Vagina (tissue), 2 donors: ENCODE measurements at places on chromosomes 7 and 10. TPM values are rescaled to one million over a fixed set of nuclear protein-coding genes. Genes with fewer than 3 reads are reported as not detected.

- no peak overlapping the region for H3K4me3 ChIP-seq
- DNase-seq = no peak
- H3K36me3 ChIP-seq = no peaks in the 10 kb centered on the region
- no peaks in the 10 kb centered on the region for H3K4me1 ChIP-seq
- H3K27ac ChIP-seq = no peak overlapping the region
Measured at GRCh38 chr10:16423599-16423998, 13.2 kb upstream of the PTER start.

- no peak overlapping the region for H3K27ac ChIP-seq
- H3K36me3 ChIP-seq = peaks cover 9% of the 10 kb centered on the region
- no peak for DNase-seq
- no peak overlapping the region for H3K4me3 ChIP-seq
Measured at GRCh38 chr10:13690281-13690825, 103.6 kb downstream of the PRPF18 start.

GRCh38 chr10:132265890-132266496 lies 41.8 kb downstream of the STK32C start:
- H3K27ac ChIP-seq = no peak overlapping the region
- no peak for DNase-seq
- H3K4me1 ChIP-seq = peaks cover 17% of the 10 kb centered on the region
- no peak overlapping the region for H3K4me3 ChIP-seq
- H3K36me3 ChIP-seq = no peaks in the 10 kb centered on the region

- H3K27ac ChIP-seq = peak overlapping the region; percentile 98
- no peaks in the 10 kb centered on the region for H3K27me3 ChIP-seq
- H3K4me3 ChIP-seq = peak overlapping the region; percentile 93
- H3K4me1 ChIP-seq = peaks cover 30% of the 10 kb centered on the region
- H3K36me3 ChIP-seq = no peaks in the 10 kb centered on the region
Measured at GRCh38 chr10:58266826-58267712, 625 bp downstream of the IPMK start.

DNA sequence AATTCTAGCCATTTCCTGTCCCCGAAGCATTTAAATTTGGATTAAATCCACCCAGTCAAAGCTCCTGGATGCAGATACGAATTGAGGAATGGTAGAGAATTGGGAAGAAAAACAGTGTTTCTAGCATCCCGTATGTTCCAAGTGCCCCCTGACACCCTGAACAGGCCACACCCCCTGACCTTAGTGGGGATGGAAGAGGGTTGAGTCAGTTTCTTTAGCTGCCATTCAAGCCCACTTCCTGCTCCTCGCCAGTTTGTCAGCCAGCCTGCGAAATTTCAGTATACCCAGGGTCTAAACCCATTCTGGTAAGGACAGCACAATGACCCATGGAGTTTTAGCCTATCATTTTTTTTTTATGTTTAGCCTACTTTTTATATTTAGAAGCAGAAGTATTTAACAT lies 101.1 kb downstream of the PKD1L1 start:
- no peak overlapping the region for H3K4me3 ChIP-seq
- no peaks in the 10 kb centered on the region for H3K27me3 ChIP-seq
- H3K27ac ChIP-seq = no peak overlapping the region
- no peaks in the 10 kb centered on the region for H3K4me1 ChIP-seq
- no peaks in the 10 kb centered on the region for H3K36me3 ChIP-seq
- DNase-seq = no peak

DNA sequence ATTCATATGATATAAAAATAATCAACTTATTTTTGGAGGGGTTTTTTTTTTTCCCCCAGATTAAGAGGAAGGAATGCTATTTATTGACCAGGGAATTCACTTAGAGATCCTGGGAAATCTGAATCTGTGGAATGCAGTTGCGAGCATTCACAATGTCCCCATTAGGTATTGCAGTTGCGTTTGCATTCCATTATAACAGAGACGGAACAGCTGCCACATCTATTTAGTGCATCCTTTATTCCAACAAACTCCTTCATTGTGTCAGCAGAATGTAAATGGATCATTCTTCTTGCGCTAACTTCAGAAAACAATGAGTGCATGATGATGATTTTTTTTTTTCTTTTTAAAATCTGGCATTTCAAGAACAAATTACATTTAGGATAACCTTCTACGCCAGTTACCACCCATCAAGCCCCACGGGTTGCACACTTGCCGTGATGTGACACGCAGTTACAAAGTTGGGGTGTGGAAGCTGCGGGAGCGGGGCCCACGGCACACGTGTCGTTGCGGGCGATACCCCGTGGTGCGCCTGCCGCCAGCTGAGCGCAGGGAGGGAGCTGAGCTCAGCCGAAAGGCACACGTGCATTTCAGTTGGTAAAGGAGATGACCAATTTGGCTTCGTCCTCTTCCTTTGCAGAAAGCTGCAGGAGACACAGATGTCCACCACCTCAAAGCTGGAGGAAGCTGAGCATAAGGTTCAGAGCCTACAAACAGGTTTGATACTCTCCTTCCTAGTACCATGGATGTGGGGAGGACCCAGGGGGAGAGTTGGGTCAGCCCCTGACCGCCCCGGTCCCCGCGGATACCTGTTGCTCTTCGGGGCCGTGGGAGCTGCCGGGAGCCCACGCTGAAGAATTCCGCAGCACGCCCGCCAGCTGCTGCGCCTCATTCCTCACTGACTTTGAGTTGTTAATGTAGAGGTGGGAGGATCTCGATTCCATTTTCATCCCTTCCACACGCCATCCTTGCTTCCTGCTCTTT lies 175.3 kb upstream of the SH2B2 start:
- H3K27me3 ChIP-seq = no peaks in the 10 kb centered on the region
- no peaks in the 10 kb centered on the region for H3K36me3 ChIP-seq
- no peak overlapping the region for H3K27ac ChIP-seq
- no peak for DNase-seq

GRCh38 chr7:155508376-155509358 lies 37.7 kb downstream of the CNPY1 start:
- no peak for DNase-seq
- no peaks in the 10 kb centered on the region for H3K36me3 ChIP-seq
- H3K4me1 ChIP-seq = peaks cover 7% of the 10 kb centered on the region
- H3K27ac ChIP-seq = no peak overlapping the region
- peaks cover 26% of the 10 kb centered on the region for H3K27me3 ChIP-seq

DNA sequence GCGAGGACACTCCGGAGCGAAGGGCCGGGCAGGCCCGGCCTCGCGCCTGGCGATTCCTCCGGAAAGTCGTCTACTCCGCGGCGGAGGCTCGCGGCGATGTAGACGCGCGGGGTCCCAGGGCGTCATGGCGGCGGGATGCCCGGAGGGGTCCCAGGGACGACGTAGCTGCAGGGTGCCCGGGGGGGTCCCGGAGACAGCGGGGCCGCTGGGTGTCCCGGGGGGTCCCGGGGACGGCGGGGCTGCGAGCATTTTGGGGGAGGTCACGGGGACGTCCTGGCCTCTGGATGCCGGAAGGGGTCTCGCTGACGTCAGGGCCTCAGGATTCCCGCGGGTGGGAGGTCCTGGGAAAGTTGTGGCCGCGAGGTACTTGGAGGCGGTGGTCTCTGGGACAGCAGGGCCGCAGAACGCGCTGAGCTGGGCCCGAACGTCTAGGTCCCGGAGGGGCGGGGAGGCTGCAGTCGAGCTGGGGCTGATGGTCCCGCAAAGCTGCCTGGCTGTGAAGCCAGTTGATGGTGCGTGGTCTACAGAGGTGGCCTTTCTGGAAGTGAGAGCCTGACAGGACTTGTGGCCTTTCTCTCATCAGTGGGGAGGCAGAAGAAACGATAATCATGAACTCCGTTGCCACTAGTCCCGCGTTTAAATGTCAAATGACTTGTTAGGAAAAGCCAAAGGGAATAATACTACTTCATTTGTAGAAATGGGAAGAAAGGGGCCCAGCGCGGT lies 637 bp downstream of the HSPA14 start:
- DNase-seq = no peak
- peaks cover 22% of the 10 kb centered on the region for H3K36me3 ChIP-seq

DNA sequence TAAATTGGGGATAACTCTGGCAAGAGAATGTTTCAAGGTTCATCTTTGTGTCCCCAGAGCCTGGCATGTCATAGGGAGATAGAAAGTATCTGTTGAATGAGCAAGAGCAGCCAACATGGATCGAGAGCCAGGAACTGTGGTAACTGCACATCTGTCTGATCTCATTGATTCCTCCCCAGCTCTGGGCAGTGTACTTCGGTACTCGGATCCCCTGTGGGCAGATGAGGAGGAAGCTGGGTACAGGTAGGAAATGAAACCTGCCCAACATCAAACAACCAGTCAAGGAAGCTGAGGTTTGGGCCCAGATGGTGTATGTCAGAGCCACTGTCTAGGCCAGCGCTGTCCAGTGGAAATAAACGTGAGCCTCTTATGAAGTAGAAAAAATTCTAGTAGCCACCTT lies 76.4 kb downstream of the GRK5 start:
- H3K27ac ChIP-seq = no peak overlapping the region
- no peak overlapping the region for H3K4me3 ChIP-seq
- no peak for DNase-seq
- H3K4me1 ChIP-seq = peaks cover 79% of the 10 kb centered on the region
- H3K27me3 ChIP-seq = no peaks in the 10 kb centered on the region

DNA sequence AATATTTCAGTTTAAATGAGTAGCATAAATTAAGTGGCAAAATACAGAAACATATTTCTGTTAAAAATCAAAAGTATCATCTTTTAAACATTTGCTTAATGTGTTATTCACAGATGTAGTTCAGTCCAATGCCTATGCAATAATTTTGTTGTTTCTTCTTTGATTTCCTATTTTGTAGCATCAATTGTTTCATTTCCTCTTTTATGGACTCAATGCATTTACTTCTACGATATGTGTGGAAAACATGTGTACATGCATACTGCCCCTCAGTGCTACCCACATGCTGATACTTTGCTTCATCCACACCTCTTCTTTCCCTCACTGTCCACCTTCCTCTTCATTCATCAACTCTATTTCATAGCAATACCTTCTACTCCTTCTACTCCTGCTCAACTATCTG lies 108.1 kb downstream of the PTN start:
- no peaks in the 10 kb centered on the region for H3K36me3 ChIP-seq
- DNase-seq = no peak
- H3K4me3 ChIP-seq = no peak overlapping the region
- H3K27ac ChIP-seq = no peak overlapping the region

- H3K4me3 ChIP-seq = no peak overlapping the region
- H3K36me3 ChIP-seq = no peaks in the 10 kb centered on the region
- no peak overlapping the region for H3K27ac ChIP-seq
- H3K27me3 ChIP-seq = no peaks in the 10 kb centered on the region
- H3K4me1 ChIP-seq = no peaks in the 10 kb centered on the region
- no peak for DNase-seq
Measured at GRCh38 chr10:9147475-9147874, 1093.0 kb downstream of the GATA3 start.

GRCh38 chr10:102460836-102461186 lies 9.5 kb upstream of the C10orf95 start:
- no peaks in the 10 kb centered on the region for H3K36me3 ChIP-seq
- no peak overlapping the region for H3K27ac ChIP-seq
- H3K27me3 ChIP-seq = no peaks in the 10 kb centered on the region
- peak overlapping the region; percentile 66 for H3K4me3 ChIP-seq
- H3K4me1 ChIP-seq = peaks cover 7% of the 10 kb centered on the region

NPVF gene
- total RNA-seq = not detected

CREB5 gene
- total RNA-seq = 23.1 TPM

ELN gene
- 38.3 TPM for total RNA-seq
